ENCODE measurements at places on chromosomes 2 and 18.

DNA sequence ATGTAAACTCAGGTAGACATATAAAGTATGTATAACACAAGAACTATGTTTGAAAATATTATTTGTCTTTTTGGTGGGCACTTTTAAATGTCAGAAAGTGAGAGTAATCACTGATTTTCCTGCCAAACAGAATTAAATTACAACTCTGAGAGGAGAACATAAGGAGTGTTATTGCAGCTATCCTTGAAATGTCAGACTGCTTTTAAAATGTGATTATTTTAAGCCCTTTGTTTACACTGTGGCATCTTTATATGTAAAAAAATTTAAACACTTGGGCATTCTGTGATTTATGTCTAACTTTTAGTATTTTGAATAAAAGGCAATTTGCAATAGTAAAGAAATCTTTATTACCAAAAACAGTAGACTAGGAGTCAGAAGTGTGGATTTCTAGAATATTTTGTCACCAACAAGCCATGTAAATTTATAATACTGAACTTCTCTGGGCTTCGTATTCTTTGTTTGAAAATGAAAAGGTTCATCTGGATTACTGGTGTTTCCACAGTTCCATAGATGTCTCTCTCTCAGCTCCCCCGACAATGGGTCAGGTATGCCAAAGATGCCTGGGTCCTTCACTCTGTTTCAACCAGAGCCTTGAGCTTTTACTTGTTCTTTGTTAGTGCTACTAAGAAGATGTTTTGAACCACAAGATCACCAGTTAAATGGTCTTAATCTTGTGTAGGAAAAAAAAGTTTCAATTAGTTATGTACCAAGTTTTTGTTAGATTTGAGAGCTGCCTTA, 38.8 kb downstream of the GULP1 start:
- DNase-seq = no peak

DNA sequence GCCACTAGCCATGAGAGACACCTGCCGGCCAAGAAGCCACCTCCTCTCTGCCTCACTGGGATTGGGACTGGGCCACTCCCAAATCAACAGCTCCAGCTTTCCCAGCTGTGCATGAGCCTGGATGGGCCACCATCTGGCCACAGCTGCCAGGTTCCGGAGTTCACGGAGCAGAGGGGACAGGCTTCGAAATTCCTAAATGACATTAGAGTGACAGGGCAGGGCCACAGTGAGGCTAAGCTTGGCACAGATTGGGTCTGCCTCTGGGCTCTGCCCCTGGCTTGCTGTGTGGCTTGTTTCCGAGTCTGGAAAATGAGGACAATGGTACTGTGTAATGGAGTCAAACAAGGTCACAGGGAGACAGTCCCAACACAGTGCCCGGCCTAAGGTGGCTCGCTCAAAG, 6.5 kb downstream of the DIPK1C start:
- no peak for DNase-seq

- no peak for DNase-seq
These were observed 35.5 kb upstream of the PTMA start for GRCh38 chr2:231672617-231673347.

- DNase-seq = no peak
These were observed 787.2 kb downstream of the TDRD15 start for GRCh38 chr2:21910832-21911507.

- no peak for DNase-seq
These were observed 380.6 kb upstream of the REG3G start for GRCh38 chr2:78644854-78645253.

DNA sequence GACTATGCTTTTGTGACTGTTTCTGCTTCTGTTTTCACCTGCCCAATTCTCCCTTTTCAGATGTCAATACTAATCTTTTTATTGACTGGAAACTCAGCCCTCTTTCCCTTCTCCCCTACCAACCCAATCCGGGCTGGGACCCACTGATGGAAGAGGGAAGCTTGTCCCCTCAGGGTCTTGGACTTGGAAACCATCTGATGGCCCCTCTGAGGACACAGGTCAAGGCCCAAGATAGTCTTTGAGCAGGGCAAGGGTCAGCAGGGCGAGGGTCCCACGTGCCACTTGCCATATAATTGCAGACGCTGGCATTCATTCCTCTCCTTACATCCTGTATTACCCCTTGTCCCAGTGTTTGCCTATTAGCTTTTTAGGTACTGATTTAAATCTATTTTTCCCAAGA, 678.2 kb upstream of the FANCL start:
- no peak for DNase-seq

DNA sequence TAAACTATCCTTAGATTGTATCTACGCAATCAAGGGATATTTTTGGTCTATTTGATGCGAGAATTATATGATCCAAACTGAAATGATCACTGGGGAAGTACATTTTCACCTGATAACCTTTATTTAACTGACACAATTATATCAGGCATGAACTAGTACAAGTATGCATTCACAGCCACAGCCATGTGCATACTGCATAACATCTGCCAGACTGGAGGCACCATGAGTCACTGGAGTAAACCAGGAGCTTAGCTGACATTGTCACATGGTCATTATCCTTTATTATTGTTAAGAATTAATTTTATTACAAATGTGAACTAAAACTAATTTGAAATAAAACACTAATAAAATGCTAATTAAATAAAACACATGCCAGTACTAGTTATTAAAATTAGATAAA, 1127.1 kb downstream of the DPP10 start:
- DNase-seq = no peak

GRCh38 chr2:187547353-187547979, 6.8 kb downstream of the TFPI start:
- DNase-seq = no peak

GRCh38 chr2:5915881-5916310, 223.7 kb downstream of the SOX11 start:
- no peak for DNase-seq

DNA sequence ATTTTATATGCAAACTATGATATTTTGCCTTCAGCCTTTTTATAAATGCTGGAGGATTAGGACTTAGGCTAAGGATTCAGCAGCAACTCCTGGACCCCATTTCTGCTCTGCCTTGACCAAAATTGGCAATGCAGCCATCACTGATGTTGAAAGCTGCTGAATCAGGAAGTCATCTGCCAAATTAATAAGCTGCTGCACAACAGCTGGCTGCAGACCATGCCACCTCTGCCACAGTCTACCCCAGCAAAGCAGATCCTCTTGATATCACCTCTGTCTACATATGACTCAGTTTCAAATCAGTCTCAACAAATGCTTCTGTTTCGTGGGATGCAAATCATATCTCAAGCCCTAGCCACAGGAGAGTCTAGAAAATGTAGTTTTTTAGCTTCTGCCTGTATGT, 7.1 kb upstream of the SOS1 start:
- no peak for DNase-seq

DNA sequence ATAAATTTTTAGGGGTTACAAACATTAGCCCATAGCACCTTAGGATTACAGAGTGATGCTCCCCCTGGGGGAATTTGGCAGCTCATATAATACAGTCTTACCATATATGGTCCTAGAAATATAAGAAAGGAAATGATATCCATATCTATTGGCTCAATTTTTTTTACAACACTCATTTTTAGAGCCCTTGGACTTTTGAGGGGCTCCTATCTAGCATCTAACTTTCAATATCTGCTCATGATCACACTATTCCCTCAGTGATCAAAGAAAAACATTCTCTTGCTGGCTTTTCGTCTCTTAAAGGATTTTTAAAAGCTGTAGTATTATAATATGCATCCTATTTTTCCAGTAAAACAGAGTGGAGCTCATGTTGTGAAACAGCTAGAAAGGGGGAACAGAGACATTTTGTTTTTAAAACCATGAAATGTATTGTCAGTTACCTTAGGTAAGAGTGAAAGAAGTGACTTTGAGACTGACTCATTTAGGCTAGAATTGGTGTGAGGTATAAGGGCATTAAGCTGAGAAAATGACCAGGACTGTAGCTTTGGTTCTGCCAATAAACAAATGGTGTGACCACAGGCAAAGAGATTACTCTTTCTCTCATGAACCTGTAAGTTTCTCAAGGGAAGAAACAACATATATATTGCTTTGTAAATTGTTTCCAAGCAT, 65.8 kb downstream of the ALPK2 start:
- DNase-seq = no peak

- no peak for DNase-seq
These were observed 25.2 kb downstream of the TMEM18 start for GRCh38 chr2:651951-652373.

GRCh38 chr2:44120428-44120827, 48.2 kb upstream of the PPM1B start:
- DNase-seq = no peak

DNA sequence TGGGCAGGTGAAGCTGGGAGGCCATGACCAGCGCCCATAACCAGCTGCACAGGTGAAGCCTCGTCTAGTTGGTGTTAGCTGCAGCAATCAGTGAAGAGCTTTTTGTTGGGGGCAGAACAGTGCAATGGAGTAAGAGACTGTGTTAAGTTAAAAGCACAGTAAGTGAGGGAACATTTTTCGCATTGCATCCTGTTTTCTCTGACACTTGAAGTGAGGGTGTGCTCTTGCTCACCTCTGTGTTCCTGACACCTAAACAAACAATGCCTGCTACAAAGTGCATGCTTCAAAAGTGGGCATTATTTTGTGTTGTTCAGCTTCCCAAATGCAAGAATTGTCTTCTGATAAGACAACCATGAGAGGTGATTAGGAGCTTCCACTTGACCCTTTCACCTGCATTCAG, 324.0 kb upstream of the ACVR2A start:
- DNase-seq = no peak

- no peak for DNase-seq
These were observed 18.9 kb upstream of the WDR33 start for GRCh38 chr2:127829845-127830246.

- DNase-seq = no peak
These were observed 55.8 kb downstream of the ICA1L start for GRCh38 chr2:202815548-202816360.

DNA sequence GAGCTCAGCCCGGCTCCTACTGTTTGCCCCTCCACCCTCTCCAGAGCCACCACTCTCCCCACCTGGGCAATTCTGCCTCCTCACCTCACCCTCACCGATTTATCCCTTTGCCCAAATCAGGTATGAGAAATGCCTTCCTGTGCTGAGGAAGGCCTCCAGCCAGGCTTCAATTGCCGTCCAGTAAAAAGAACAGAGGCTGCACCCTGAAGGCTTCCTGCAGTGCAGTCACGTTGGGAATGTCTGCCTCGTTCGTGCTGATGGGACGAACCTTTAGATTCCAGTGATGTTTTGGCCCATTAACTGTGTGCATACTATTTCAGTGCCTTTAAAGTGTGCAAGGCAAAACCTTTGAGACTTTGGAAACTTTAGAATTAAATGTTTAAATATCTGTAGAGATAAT, 34.2 kb downstream of the ATP6V1C2 start:
- no peak for DNase-seq

DNA sequence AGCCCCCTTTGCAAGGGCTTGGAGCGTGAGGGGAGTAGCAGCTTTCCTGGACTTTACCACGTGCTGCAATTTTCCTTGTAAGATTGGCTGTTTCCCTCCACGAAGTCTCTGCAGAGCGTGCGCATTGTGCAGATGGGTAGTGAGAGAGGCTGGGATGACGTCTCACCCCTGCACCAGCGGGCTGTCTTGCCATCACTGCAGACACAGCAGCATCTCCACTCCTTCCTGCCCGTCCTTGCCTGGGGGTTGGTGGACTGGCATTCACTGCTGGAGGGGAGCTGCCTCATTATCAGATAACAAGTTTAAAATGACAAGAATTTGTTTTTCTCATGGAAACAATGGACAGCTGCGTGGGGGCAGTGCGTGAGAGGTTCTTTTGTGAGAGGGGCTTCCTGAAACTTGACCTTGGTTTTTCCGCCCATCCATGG, 45.3 kb upstream of the HS6ST1 start:
- DNase-seq = no peak

DNA sequence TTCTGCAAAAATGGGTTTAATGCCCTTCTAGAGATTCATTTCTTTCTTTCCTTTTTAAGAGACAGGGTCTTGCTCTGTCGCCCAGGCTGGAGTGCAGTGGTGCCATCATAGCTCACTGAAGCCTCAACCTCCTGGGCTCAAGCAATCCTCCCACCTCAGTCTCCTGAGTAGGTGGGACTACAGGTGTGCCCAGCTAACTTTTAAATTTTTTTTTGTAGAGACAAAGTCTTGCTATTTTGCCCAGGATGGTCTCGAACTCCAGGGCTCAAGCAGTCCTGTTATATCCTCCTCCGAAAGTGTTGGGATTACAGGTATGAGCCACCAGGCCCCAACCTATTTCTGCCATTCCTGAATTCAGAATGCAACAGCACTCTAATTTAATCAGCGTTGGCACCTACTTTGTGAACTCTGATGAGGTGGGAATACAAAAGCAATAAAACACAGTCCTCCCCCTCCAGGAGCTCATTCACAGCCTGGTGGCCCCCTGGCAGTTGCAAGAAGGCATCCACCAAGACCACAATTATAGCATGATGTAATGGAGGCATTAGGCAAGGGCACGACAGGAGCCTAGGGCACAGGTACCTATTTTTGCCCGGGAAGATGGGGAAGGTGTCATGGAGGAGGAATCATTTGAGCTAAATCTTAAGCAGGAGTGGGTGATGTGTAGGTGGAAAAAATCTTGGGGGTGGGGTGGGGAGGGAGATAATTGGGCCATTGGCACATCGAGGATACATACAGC, 5.1 kb downstream of the RHOB start:
- no peak for DNase-seq

DNA sequence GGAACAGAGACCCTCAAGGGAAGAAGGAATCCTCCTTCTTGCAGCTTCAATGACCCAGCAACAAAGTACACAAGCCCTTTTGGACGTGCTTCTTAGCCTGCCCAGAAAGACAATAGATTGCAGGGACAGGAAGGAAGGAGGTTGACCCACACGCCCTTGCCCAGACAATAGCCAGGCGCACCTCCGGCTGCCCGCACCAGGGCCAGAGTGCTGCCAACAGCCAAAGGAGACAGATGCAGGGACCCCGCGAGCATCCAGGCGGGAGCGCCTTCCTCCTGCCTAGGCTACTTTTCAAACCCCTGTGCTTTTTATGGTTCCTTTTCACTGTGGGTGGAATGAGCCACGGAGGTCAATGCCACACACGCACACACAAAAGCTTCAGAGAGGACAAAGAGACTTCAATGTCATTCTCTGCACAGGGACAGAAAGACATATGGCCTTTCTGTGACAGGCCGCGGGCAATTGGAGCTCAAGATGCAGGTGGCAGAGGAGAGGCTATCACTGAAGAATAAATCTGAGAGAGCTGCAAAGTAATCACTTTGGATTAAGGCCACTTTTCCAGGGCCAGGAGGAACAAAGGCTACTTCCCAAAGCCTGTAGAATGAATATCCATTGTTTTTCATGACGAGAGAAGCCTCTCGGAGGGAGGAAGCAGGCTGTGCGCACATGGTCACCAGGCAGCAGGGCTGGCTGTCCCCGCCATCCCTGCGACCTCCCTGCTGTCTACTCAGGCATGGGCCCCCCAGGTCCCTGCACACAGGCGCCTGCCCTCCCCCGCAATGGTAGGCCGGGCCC, 300.6 kb downstream of the EIPR1 start:
- no peak for DNase-seq

Measured in stimulated activated CD4-positive, alpha-beta T cell treated with anti-CD3 and anti-CD28 coated beads, Interleukin-1b, Interleukin-23, amount 100 ng/mL, for 1 hour (primary cell).